ENCODE measurements at places on chromosomes 16 and 17.

DNA sequence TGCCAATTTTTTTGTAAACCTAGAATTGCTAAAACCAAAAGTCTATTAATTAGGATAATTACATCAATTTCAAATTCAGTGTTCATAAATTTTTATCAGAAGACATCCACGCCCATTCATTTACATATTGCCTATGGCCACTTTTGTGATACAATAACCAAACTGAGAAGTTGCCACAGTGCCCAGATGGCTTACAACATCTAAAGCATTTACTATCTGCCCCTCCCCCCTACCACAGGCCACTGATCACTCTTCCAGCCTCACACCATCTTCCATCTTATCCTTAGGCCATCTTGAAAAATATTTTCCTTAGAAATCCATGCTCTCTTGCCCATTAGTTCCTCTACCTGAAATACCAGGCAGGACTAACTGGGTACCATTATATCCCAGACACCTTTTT, 6.3 kb upstream of the PRKAR1A start:
- no peak for DNase-seq

GRCh38 chr17:10357768-10358167, 15.0 kb downstream of the MYH13 start:
- no peak for DNase-seq

- peak; percentile 53 for DNase-seq
Measured at GRCh38 chr16:2883458-2883908, 468 bp downstream of the FLYWCH2 start.

- peak; percentile 53 for DNase-seq
Measured at GRCh38 chr17:19487024-19487600, 46.5 kb upstream of the SLC47A1 start.

GRCh38 chr16:87201052-87201451, 116.1 kb downstream of the C16orf95 start:
- peak; percentile 33 for DNase-seq

DNA sequence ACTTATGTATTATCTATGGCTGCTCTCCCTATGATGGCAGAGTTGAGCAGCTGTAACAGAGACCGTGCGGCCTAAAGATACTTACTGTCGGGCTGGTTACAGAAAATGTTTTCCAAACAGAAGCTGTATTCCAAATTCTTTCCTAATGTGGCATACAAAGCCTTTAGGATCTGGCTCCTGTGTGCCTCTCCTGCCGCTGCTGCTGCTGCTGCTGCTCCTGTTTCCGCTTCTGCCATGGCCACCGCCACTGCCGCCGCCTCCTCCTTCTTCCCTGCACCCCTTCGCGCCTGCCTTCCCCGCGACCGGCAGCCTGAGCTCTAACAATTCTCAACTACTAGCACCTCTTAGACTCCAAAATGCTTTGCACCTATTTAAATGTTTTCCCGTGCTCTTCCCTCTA, 263.9 kb upstream of the TBX2 start:
- DNase-seq = no peak

GRCh38 chr17:55005520-55005919, 37.0 kb downstream of the STXBP4 start:
- DNase-seq = no peak

GRCh38 chr17:16215965-16216316, 607 bp upstream of the NCOR1 start:
- peak; percentile 36 for DNase-seq

DNA sequence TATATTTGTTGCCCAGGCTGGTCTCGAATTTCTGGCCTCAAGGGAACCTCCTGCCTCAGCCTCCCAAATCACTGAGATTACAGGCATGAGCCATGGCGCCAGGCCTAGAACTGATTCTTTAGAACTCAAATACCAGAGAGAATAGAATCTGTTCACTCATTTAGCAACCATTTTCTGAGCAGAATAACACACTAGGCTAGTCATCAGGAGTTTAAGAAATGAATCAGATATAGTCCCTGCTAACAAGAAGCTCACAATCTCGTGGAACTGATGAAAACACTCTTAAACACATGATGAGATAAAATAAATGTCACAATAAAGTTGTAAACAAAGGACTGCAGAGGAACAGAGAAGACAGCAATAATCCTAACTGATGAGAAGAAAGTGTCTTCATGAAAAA, 55.8 kb upstream of the ADCY9 start:
- no peak for DNase-seq

GRCh38 chr16:79816081-79816497, 215.6 kb upstream of the MAF start:
- peak; percentile 82 for DNase-seq

- no peak for DNase-seq
Measured at GRCh38 chr17:49343273-49343672, 18.8 kb downstream of the ZNF652 start.

DNA sequence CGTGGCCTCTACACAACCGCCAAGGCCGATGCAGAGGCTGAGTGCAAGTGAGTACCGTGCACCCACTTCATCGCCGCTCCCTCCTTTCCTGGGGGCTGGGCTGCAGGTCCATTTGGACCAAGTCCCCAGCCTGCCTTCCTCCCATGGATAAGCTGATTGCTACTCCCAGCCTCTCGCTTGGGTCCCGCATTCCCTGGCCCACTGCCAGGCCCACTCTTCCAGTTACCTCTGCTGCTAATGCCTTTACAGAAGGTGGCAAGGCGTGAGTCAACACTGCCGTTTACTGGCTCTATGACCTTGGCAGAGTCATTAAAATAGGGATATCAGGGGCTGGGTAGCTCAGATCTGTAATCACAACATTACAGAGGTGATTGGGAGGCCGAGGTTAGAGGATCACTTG, 11.2 kb downstream of the SULT1A2 start:
- no peak for DNase-seq

- DNase-seq = no peak
Measured at GRCh38 chr16:9929313-9929712, 252.9 kb downstream of the GRIN2A start.

DNA sequence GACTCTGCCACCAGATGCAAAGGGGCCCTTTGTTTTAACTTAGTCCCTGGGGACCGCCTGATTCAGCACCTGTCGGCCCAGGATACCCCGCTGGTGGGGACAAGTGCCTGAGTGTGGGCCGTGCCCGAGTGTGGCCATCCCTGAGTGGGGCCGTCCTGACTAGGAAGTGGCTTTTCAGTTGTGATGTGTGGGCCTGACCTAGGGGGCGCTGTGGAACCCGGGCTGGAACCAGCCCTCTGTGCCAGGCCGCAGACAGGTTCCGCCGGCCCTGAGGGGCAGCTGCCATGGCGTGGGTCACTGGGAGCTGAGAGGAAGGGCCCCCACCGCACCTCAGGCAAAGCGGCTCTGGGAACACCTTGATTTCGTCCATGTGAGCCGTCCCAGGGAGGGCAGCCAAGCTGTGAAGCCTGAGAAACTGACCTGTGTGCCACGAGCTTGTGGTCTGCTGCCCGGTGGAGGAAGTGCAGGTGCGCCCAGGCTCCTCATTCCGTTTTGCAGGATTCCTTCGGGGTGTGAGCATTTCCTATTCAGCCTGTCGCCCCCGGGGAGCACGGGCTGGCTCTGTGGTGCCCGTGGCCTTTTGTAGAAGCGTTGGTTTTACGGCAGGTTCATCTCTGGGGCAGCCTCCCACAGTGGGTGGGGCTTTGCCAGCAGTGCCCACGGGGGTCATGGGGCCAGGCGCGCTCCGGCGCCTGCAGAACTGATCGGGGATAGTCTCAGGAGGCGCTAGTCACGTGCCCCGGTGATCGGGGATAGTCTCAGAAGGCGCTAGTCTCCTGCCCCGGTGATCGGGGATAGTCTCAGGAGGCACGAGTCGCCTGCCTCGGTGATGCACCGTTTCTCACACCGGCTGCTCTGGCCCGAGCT, 5.3 kb downstream of the RPL13 start:
- no peak for DNase-seq

- DNase-seq = no peak
Measured at GRCh38 chr16:87161822-87162676, 155.1 kb downstream of the C16orf95 start.

DNA sequence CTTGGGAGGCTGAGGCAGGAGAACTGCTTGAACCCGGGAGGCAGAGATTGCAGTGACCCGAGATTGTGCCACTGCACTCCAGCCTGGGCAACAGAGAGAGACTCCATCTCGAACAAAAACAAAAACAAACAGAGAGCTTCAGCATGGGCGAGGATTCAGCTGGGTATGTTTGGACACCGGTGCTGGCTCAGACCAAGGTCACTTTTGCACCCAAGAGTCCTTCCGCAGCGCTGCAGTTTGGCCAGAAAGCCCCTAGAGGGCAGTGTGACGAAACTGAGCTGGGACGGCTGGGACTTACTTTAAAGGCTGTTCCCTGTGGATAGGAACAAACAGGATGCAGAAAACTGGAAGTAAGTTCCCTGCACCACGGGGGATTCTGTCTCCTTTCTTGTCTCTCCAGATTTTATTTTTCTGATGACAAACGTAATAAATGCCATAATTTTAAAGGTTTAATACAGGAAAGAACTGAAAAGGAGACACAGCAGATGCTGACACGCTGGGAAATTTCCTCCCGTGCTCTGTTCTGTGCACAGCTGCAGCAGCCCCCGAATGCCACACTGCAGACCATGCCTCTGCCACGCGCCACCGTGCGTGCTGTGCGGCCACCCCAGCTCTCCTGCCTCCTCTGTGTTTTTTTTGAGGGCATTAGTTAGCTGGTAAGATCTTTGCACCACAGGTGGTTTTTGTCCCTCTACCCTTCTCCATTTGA, 25.2 kb upstream of the USP36 start:
- peak; percentile 86 for DNase-seq

DNA sequence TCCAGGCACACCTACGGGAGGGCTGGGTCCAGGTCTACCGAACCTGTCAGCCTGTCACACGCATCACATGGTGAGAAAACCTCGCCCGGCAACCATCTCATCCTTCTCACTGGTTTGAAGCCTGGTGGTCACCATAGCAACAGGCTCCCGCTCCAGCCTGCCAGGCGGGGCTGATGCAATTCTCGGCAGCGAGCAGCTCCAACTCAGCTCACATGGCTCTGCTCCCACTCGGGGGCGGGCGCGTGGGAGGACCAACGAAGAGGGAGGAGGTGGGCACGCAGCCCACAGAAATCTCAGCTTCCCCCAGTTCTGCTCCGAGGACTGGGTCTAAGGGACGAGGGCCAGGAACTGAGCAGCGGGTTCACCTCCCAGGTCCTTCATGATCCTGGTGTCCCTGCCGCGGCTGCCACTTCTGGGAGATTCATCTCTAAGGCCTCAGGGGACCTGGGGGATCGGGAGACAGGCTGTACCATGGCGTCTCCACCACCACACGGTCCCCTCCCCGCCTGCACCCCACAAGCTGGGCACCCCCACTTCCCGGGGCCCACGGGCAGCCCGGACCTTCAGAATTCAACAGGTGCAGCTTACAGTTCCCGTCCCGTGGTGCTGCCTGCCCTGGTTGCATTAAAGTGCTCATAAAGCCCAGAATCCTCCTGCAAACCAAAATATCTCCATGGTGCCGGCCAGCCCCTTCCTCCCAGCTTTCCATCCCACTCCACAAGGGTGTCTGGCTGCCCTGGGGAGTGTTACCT, 25.8 kb downstream of the ABR start:
- DNase-seq = peak; percentile 92

DNA sequence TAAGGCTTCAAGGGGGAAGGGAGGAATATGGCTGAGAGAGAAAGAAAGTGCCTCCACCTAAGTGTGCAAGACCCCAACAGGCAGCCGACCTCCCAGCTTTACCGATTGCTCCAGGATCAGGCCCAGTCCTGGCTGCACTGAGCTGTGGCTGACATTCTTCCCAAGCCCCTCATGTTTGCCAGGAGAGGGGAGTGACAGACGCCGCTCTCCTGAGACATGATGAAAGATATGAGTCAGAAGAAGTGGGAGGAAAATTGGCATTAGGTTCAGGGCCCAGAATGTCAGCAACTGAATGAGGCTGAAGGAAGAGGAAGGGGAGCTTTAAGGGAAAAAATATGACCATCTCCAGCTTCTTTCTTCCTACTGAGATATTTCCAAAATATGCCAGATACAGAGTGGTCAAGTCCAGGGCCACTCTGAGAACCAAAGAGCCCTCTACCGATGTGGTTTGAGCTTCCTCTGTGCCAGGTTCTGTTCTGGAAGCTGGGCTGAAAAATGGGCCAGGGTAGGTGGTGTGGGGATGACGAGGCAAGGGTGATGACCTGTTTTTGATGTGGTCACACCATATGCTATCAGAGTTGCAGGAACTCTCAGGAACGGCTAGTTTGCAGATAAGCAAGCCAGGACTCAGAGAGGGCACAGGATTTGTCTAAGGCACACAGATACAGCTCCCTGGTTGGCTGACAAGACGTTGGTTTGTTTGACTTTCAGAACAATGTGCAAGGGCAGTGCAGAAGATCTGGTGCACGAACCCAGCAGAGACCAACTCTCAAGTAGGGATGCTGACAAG, 176.7 kb downstream of the SOX9 start:
- DNase-seq = no peak

DNA sequence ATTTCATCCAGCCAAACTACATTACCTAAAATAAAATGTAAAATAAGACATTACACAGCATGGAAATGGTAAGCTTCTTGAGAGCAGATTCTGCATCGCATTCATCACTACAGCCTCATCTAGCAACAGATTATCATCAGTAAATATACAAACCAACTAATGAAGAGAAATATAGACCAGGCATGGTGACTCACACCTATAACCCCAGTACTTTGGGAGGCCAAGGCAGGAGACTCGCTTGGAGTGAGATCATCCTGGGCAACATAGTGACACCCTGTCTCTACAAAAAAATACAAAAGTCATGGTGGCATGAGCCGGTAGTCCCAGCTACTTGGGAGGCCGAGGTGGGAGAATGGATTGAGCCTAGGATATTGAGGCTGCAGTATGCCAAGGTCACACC, 19.9 kb downstream of the NCBP3 start:
- DNase-seq = no peak

DNA sequence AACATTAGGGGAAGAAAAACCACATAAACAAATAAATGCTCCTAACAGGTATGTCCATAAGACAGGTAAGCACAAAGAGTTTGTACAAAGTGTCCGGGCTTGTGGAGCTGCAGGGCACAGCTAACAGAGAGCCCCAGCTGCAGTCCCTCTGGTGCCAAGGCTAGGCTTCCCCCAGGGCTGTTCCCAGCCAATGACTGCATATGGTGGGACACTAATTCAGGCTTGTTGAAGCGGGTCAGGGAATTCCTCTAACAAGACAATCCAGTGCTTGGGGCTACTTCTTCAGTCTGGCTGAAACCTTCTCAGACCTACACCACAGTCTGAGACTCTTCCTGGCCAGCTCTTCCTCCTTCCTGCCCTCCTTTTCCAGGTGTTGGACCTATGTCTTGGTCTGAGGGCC, 51.7 kb upstream of the ALDH3A1 start:
- DNase-seq = no peak

- DNase-seq = no peak
Measured at GRCh38 chr17:55625521-55625920, 97.1 kb downstream of the TMEM100 start.

DNA sequence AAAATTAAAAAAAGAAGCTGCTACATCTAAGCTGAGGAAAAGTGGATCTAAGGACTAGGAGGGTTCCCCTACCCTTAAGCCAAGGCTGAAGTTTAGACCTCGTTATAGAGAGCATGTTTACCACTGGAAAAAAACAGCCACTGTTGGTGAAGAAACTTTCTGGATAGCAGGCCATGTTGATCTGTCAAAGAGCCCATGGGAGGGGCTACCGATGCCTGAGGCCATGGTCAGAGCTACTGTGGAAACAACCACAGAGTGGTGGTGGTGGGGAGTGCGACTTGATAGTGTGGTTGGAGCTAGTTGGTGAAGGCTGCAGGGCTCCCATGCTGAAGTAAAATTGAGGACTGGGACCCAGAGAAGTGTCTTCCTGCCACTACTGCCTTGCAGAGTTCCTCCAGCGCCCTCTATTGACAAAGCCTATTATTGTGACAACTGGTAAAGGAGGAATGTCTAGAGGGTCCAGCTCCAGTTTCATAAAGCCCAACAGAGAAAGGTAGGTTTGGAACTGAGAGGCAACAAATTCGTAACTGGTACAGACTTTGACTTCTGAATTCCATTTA, 12.7 kb upstream of the FAM20A start:
- DNase-seq = no peak
